ENCODE measurements at places on chromosomes 4 and X. TPM values are rescaled to one million over a fixed set of nuclear protein-coding genes. Genes with fewer than 3 reads are reported as not detected.

DNA sequence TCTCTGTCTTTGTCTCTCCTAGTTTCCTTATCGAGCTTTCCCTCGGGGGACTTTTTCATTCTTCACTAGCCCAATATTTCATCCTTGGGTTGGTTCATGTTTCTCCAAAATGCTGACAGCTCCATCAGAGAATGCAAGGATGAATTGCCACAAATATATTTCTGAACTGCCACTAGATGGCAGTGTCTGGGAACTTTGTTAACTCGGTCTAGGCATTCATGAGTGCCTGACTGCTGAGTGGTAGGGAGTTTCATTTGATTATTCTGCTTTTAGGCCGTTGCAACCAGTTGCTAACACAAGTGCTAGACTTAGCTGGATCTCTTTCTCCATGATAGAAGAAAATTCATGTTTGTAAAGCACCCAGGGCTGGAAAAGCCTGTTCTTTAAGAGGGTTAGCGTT lies 73.5 kb upstream of the RAP2C start:
- peak; percentile 19 for DNase-seq

ENAM gene
- total RNA-seq = 0.27 TPM

UCHL1 gene
- total RNA-seq = 102 TPM

FAM9C gene
- not detected for total RNA-seq

MAOA gene
- 0.51 TPM for total RNA-seq

ZCCHC18 gene
- total RNA-seq = 1.7 TPM

ZC4H2 gene
- 1.3 TPM for total RNA-seq

FAT1 gene
- 0.69 TPM for total RNA-seq

NPY5R gene
- not detected for total RNA-seq
